ENCODE measurements at places on chromosomes 4 and X. TPM values are rescaled to one million over a fixed set of nuclear protein-coding genes. Genes with fewer than 3 reads are reported as not detected.

- DNase-seq: no peak
These were observed 298.2 kb upstream of the ARSJ start for GRCh38 chr4:114277690-114278089.

GRCh38 chr4:150681063-150681462 lies 99.1 kb downstream of the MAB21L2 start:
- no peak for DNase-seq

GRCh38 chr4:26081795-26082498 lies 167.9 kb downstream of the SMIM20 start:
- peak; percentile 20 for DNase-seq

GRCh38 chrX:6678313-6678712 lies 143.4 kb upstream of the VCX3A start:
- DNase-seq: no peak

DNA sequence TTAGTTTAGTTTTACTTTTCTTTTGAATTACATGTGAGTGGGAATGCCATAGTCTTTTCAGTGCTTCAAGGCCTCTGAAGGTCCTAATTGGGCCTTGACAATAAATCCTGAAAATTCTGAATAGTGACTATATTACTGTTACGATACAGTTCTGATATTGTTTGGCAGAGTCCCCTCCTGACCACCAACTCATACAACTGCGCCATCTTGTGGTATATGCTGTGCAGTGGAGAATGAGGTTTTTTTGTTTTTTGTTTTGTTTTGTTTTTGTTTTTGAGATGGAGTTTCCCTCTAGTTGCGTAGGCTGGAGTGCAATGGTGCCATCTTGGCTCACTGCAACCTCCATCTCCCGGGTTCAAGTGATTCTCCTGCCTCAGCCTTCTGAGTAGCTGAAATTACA lies 56.6 kb upstream of the CHRDL1 start:
- no peak for DNase-seq

- no peak for DNase-seq
These were observed 2.0 kb upstream of the ATRX start for GRCh38 chrX:77788050-77788449.

Gene PNMA6F
- polyA plus RNA-seq: 0.14 TPM

Gene GAGE2A
- polyA plus RNA-seq: not detected

GRCh38 chr4:66357316-66357715 lies 687.0 kb upstream of the EPHA5 start:
- DNase-seq: no peak

Gene ESX1
- polyA plus RNA-seq: not detected

GRCh38 chr4:126560794-126561193 lies 1072.0 kb upstream of the INTU start:
- no peak for DNase-seq

GRCh38 chrX:13664020-13664419 lies 11.1 kb downstream of the TCEANC start:
- DNase-seq: no peak

Gene CDKL2
- polyA plus RNA-seq: 0.68 TPM

GRCh38 chrX:110965409-110966090 lies 130.4 kb upstream of the PAK3 start:
- no peak for DNase-seq

- DNase-seq: peak; percentile 20
These were observed 201.3 kb upstream of the GNPDA2 start for GRCh38 chr4:44927399-44928380.

Gene TMPRSS11D
- not detected for polyA plus RNA-seq

- no peak for DNase-seq
These were observed 4.5 kb downstream of the MID1IP1 start for GRCh38 chrX:38805432-38806389.

Gene MXRA5
- polyA plus RNA-seq: 10.0 TPM

DNA sequence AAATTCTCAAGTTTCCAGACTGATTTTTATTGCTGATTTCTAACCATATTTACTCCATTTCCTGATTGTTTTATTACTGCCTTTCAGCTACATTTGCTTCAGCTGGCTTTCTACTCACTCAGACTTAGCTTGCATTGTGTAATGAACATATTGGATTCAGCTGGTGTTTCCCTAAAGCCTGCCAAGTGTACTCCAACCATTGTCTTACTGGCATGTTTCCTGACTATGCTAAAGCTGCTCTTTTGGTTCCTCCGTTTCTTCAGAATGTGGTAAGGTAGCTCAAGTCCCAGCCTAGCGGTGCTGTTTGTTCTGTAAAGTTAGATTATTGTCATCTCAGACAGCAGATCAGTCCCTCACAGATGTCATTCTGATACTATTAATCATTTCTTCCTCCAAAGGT lies 53.1 kb upstream of the GLRA2 start:
- DNase-seq: peak; percentile 29

- no peak for DNase-seq
These were observed 38.8 kb downstream of the CHIC2 start for GRCh38 chr4:54025582-54025981.

GRCh38 chrX:103461156-103461555 lies 58.1 kb downstream of the RAB40A start:
- DNase-seq: no peak

DNA sequence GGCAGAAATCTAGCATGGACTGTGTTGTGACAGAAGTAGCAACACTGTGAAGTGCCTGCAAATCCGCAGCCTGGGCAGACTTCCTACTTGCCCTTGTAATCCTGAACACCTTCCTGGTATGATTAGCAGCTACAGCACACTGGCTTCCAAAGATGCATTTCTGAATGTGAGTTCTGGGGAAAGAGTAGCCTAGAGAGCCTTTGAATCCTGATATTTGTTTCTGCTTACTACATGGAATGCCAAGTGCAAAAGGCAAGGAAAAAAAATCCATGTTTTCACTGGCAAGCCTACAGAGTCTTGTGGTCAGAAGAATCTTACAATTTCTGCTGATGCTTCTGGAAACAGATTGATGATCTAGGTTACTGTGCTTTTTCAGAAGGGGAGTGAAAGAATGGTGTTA lies 223.7 kb downstream of the COL25A1 start:
- DNase-seq: peak; percentile 23

DNA sequence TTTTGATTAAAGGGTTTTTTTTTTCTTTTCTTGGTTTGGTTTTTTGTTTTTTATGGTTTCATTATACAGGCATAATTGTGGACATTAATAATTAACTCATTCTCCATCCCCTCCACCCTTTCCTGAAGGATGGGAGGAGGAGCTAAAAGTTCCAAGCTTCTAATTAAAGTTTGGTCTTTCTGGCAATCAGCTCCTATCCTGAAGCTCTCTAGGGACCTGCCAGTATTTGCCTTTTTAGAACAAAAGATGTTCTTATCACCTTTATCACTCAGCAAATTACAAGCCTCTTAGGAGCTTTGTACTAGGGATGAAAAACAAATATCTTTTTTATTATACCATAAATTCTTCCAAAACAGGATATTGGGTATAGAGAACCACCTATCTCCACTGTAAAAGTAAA lies 589.8 kb downstream of the PDHA2 start:
- no peak for DNase-seq

Gene NXF2B
- polyA plus RNA-seq: 2.8 TPM

DNA sequence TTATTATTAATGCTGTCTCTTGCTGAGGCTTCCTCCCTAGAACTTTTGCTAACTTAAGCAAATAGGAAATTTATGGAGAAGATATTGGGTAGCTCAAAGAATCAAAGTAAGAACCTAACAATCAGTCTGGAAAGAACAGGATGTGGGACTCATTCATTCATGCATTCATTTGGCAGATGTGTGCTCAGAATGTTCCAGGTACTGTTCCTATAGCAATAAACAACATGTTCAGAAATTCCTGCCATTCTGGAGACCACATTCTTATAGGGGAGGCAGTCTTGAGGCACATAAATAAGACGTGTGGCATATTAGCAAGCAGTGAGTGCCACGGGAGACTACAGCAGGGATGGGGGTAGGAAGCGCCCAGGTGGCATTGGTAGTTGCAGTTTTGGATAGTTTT lies 5.0 kb downstream of the GRK4 start:
- no peak for DNase-seq

DNA sequence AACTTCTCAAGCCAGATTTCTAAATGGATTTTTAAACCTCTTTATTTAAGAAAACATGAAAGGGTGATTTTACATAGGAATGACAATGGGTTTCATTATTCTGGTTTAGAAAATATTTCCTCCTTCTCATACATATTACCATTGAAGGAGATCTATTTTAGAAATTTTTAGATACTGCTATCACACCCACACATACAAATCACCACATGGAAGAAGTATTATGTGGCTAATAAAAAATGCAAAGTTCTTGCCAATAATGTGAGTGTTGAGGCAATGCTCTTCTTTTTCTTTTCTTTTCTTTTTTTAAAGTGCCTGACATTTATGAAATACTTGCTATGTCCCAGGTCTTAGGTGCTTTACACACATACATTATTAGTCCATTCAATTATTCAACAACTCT lies 6.8 kb downstream of the STAP1 start:
- DNase-seq: no peak

DNA sequence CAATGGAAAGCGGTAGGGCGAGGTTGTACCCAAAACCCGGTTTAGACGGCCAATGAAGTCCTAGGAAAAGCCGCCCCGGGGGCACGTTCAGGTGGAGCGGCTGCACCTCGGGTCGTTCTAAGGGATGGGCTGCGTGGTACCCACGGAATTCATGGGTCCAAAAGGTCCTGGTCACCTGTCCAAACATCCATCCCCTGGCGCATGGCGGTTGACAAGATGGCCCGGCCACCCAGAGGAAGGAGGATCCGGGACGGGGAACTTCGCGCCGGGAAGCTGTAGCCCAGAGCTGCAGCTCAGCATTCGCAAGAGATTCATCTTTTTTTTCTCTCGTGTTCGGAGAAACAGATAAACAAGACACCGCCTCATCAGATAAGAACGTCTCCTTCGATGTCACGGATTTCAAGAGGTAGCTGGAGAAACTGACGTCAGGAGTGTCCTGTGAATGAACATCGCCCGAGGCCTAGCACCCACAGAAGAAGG lies 10.9 kb downstream of the PITX2 start:
- DNase-seq: no peak

Gene FHIP1A
- polyA plus RNA-seq: 5.3 TPM

- DNase-seq: no peak
These were observed 64.1 kb downstream of the ALPK1 start for GRCh38 chr4:112361181-112361791.

DNA sequence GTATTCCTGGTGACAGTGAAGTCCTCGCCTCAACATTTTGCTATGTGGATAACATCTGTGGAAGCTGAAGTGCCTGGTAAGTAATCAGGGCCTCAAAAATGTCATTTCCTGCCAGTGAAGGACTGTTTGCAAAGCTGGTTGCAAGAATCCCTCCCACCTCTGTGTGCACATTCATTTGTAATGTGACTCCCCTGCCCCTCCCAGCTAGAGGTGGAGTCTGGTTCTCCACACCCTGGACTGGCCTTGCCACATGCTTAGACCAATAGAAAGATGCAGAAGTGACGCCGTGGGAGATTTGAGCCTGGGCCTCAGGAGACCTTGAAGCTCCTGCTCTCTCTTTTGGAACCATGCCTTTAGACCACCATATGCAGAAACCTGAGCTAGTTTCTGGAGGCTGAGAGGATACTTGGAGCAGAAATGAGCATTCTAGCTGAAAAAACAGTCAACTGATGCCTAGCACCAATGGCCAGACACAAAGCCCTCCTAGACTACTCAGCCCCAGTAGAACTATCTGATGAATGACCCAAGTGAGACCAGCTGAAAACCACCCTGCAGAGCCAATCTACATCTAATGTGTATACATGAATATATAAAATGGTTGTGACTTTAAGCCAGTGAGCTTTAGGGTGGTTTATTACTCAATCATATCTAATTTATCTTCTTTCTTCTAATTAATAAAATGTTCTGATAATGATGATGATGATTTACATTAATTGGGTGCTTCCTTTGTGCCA lies 47.8 kb upstream of the CRMP1 start:
- DNase-seq: no peak

Gene RAB41
- 0.97 TPM for polyA plus RNA-seq

Gene FOXP3
- polyA plus RNA-seq: 0.85 TPM

Gene TSPAN7
- polyA plus RNA-seq: 54.3 TPM

- DNase-seq: no peak
These were observed 115.2 kb downstream of the GABRA2 start for GRCh38 chr4:46274717-46275116.

GRCh38 chr4:114076899-114077570 lies 97.6 kb upstream of the ARSJ start:
- DNase-seq: no peak

DNA sequence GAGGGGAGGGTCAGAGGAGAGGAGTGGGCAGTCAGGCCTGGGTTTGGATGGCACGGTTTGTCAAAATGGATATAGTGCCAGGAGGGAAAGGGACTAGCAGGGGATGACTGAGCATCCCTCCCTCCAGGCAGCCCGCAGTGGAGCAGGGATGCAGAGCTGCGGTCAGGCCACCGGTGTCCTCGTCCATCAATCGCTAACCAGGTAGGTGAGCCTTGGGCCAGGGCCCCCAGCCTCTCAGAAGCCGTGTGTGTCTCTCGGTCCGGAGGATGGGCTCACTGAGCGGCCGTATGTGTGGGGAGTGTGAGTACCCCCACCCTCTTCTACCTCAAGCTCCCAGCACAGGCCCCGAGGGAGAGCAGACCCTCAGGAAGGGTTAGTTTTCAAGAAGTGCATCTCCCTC lies 538 bp upstream of the CYTL1 start:
- DNase-seq: no peak

Gene KLHL13
- 20.1 TPM for polyA plus RNA-seq

Measured in left renal pelvis (tissue), 4 donors.